ENCODE measurements at places on chromosomes 2 and 18.

DNA sequence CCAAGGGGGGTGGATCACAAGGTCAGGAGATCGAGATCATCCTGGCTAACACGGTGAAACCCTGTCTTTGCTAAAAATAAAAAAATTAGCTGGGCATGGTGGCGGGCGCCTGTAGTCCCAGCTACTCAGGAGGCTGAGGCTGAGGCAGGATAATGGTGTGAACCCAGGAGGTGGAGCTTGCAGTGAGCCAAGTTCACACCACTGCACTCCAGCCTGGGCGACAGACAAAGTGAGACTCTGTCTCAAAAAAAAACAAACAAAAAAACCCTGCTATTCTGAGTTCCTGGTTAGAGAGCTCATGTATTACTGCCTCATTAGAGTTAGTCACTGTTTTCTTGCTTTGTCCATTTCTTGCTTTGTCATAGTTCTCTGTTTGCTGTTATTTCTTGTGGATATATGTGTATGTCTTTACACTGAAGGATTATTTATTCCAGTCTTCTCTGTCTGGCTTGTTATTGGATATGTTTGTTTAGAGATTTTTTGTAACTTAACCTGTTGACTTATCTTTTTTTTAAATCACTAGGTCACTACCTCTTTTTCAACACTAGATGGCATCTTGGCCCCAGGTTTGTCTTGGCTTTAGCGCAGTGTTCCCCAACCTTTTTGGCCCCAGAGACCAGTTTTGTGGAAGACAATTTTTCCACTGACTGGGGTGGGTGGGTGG, 17.0 kb downstream of the TTLL4 start:
- DNase-seq: no peak

DNA sequence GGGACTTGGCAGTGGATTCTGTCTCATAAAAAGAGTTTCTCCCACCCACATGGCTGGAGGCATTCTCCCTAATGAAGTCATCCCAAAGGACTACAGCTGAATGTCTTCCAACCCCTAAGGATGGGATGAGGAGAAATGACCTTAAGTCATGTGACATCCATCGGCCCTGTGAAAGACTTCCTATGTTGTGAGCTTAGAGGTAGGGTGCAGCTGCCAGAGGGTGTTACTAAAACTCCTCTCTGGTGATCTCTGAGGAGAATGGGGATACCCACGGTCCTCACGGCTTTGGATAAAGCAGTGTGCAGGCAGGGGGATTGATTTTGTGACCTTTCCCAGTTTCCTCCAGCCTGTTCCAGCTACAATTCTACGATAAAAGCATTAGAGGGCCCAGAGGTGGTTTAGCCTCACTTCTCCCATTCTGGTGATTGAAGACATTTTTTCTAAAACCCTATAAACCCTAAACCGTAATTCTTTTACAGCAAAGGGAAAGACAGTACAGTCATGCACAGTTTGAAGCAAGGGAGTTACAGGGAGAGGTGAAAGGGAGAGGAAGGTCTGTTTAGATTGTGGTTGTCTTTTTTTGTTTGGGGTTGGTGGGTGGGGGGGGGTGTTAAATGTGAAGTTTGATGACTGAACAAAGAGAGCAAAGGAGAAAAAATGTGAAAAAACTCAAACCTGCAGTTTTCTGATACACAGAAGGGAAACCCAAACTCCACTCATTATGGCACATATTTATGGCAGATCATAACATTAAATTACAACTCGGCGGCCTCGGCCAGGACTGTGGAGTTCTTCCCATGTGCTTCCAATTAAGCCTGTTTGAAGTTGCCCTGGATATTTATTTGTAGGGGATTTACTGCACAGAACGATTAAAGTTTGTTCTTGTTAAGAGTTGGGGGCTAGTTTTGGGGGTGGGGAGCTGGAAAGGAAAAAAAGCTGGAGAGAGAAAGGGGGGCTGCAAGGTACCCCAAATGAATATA, 26.6 kb upstream of the SLC14A2 start:
- peak; percentile 60 for DNase-seq

DNA sequence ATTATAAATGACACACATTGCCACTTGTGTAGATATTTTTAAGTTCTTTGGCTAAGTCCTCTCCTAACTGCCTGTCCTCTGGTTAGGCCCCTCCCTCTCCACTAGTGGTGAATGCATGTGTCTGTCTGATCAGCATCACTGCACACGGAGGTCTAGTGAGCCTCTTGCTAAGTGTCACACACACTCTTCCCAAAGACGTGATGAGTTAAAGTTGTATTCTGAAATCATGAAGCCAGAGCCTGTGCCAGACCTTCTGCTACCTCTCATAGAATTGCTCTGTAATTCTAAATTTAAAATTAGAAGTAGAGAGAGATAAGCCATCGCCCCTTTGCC, 41.3 kb downstream of the RALB start:
- no peak for DNase-seq

DNA sequence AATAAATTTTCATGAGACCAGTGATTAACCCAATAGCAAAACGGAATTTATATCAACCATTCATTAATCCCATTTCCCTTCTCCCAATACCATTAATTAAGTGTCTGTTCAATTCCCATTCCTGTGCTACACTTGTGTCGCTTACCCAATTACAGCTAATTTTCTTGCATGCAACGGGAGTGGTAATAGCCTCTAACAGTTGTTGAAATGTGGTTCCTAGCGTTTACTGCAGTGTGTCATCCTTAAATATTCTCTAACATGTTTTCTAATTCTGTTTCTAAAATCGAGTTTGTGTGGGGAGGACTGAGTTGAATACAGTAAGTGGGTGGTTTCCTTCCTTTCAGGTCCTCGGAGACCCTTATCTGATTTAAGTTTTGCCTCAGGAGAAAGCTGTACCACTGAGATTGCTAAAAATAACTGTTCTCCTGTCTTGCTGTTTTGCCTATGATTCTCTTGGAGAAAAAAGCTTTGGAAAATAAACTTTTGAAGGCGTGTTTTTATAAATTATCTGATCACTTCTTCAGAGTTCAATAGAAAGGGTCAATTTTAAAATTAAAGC, 59.3 kb upstream of the LRRTM1 start:
- no peak for DNase-seq

- no peak for DNase-seq
These were observed 17.1 kb downstream of the CCDC68 start for GRCh38 chr18:54942144-54942543.

- DNase-seq: no peak
These were observed 4.8 kb downstream of the TNFRSF11A start for GRCh38 chr18:62329691-62330454.

- no peak for DNase-seq
These were observed 185.9 kb upstream of the SPHKAP start for GRCh38 chr2:228367356-228367755.

GRCh38 chr2:44053052-44053451, 57.3 kb upstream of the LRPPRC start:
- DNase-seq: no peak

DNA sequence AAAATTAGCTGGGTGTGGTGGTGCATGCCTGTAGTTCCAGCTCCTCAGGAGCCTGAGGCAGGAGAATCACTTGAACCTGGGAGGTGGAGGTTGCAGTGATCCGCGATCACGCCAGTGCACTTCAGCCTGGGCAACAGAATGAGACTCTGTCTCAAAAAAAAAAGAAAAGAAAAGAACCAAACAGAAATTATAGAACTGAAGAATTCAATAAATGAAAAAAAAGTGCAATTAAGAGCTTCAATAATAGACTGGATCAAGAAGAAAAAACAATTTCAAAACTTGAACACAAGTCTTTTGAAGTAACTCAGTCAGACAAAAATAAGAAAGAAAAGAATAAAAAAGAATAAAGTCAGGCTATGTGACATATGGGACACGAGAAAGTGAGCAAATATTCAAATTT, 175.8 kb upstream of the ZSWIM2 start:
- DNase-seq: no peak

- DNase-seq: no peak
These were observed 43.2 kb downstream of the TSN start for GRCh38 chr2:121798617-121799016.

DNA sequence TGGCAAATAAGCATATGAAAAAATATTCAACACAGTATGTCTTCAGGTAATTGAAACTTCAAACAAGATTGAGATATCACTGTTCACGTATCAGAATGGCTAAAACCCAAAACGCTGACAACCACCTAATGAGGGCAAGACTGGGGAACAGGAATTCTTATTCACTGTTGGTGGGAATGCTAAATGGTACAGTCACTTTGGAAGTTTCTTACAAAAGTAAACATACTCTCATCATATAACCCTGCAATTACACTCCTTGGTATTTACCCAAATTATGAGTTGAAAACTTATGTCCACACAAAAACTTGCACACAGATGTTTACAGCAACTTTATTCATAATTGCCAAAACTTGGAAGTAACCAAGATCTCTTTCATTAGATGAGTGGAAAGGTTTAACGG, 30.1 kb downstream of the BUB1 start:
- DNase-seq: no peak

DNA sequence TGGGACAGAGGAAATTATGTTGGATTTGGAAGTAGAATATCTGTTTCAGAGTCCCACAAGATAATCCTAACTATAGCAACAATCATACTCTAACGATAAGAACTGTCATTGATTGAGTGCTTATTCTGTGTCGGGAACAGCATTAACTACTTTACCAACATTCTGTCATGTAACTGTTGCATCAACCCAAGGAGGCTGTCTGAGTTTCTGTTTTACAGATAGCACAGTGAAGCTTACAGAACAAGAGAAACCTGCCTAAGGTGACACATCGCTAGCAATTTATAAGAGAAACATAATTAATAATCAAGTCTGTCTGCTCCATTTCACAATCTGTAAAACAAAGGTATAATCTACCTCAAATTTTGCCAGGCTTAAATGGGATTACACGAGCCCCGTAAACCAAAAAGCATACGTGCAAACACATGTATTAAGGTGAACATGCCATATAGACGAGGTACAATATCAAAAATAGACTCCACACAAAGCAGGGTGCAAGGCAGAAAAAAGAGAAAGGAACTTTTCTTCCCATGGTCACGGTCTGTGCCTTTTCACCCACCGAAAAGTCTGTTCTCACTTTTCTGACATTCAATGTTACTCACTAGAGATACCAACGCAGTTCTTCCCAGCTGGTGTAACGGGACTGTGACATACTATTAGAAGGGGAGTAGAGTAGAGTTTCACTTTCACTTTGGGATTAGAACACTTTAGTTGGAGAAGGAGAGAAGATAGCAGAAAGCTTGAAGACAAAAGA, 37.2 kb upstream of the SLC8A1 start:
- no peak for DNase-seq

GRCh38 chr2:188243381-188243780, 48.3 kb upstream of the GULP1 start:
- no peak for DNase-seq

GRCh38 chr2:84129018-84129417, 330.1 kb downstream of the SUCLG1 start:
- no peak for DNase-seq

DNA sequence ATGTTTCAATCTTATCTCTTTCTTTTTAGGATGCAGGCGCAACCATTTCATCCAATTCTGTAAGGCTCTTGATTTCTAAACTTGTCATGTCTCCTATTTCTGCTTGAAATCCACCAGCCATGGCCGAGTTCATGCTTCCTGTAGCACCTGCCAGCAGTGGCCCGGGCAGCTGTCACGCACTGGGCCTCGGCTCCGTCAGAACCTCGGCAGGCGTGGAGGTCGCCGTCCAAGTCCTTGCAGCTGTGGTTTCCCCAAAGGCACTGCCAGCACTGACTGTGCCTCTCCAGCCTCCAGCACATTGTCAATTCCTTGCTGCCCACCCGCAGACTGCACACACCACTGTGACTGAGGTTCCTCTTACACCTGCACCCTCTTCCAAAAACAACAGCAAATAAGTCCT, 188.7 kb upstream of the SALL3 start:
- DNase-seq: no peak

- DNase-seq: no peak
These were observed 375.1 kb upstream of the ID2 start for GRCh38 chr2:8306530-8307351.

- no peak for DNase-seq
These were observed 22.3 kb downstream of the LRATD1 start for GRCh38 chr2:14654835-14655282.

DNA sequence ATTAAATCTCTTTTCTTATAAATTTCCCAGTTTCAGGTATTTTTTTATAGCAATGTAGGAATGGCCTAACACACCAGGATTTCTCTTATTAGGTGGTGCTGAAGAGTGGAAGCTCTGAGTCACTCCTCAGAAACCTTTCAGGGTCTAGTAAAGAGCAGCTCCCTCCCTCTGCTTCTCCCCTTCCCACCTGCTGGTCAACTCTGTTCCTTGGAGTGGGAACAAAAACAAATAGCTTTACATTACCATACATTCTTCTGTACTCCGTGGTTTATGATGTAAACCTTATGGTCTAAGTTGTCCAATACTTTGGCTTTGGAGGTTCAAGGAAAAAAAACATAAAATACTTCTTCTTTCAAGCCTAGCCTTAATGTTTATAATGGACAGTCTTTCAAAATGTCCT, 2.7 kb upstream of the IL1R1 start:
- no peak for DNase-seq

GRCh38 chr2:106120432-106120831, 73.7 kb downstream of the UXS1 start:
- DNase-seq: no peak

- peak; percentile 63 for DNase-seq
These were observed 273.3 kb downstream of the TNS1 start for GRCh38 chr2:217729421-217730053.

DNA sequence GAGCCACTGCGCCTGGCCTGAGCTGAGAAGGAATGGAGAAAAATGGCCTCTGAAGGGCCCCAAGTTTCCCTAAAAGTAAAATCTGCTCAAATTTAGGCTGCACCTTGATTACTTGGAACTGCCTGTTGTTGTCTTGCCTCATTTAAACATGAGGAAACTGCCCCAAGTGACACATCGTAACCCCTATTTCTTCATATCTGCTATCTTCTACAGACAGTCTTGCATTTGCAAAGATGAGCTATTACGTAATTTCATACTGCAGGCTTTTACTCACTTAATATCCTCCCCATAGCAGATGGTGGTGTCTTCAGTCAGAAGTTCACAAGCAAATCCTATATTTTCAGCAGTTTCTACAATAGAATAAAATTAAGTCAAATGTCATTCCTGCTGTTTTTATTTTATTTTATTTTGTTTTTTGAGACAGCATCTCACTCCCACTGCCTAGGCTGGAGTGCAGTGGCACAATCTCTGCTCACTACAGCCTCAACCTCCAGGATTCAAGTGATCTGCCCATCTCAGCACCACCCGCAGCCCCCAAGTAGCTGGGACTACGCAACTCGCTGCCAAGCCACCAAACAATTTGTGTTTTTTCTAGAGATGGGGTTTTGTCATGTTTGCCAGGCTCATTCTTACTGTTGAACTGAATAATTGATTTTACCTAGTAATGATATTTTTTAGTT, 45.3 kb upstream of the NARS1 start:
- peak; percentile 46 for DNase-seq

GRCh38 chr18:49531678-49532153, 30.1 kb upstream of the LIPG start:
- DNase-seq: no peak

GRCh38 chr2:17851731-17852585, 26.5 kb upstream of the KCNS3 start:
- DNase-seq: peak; percentile 63

DNA sequence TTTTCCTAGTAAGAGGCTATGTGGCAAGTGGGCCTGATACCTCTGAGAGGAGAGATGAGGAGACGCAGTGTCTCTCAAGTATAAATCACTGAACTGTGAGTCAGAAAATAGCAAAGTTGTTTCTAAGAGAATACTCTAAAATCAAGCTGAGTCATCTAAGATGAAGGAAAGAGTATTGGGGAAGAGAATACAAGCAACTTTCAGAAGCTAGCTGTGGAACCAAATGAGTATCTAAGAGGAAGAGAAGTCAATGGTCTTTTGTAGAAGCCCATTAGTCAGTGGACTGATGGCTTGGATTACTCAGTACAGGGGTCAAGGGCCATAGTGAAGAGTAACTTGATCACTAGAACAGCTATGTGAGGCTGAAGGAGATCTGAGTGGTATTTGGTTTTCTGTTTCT, 2.7 kb upstream of the DCC start:
- DNase-seq: no peak
